ENCODE measurements at places on chromosomes 4 and X. TPM values are rescaled to one million over a fixed set of nuclear protein-coding genes. Genes with fewer than 3 reads are reported as not detected.

THAP6 gene
- total RNA-seq: 25.0 TPM

DNA sequence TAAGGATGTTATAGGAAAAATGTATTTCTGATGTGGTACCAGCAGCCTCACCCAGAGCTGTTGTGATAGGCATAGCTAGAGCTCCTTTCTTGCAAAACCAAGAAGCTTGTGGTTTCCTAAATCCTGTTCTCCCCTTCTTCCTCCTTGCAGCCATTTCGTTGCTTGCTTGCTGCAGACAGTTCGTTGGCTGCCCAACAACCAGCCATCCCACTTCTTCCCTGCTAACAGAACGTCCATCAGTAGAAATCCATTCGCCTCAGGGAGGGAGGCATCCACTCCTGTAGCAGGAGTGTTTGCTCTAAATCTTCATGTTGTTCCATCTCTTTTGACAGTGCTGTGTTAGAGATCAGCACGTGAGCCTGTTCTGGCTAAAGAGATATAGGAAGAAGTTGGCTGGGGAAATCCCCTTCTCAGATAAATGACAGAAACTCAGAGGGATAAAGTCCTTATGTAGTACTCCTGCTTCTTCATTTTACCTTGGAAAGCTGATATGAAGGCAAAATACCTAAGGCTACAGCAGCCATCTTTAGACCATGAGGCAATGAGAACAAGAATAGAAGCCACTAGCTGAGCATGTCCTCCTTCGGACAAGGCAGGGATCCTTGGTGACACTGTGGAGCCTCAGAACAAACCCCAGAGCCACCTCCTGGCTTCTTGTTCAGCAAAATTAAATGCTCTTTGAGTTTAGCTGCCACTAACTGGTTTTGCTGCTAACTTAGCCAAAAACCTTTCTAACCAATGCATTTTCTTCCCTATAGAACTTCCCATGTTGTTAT lies 68.4 kb upstream of the RELL1 start:
- DNase-seq: no peak

GRCh38 chr4:26911254-26911653 lies 50.6 kb downstream of the STIM2 start:
- DNase-seq: no peak

DNA sequence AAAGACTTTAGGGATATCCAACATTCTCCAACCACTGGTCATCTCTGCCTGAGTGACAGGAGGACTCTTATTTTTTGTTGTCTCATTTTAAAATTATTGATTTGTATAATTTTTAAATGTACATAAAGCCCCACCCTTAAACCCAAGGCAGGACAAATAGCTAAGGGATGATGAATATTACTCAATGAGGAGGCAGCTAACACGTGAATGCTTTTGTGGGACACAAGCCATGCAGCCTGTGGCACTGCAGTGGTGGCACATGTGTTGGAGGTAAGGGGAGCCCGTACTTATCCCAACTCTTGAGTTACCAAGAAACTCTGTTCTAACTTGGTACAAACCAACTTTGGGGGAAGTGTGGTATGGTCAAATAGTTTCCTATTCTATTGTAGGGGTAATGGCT lies 19.5 kb downstream of the MID1IP1 start:
- DNase-seq: no peak

- no peak for DNase-seq
Observed at GRCh38 chrX:32183066-32183465, 1028.3 kb downstream of the DMD start.

DNA sequence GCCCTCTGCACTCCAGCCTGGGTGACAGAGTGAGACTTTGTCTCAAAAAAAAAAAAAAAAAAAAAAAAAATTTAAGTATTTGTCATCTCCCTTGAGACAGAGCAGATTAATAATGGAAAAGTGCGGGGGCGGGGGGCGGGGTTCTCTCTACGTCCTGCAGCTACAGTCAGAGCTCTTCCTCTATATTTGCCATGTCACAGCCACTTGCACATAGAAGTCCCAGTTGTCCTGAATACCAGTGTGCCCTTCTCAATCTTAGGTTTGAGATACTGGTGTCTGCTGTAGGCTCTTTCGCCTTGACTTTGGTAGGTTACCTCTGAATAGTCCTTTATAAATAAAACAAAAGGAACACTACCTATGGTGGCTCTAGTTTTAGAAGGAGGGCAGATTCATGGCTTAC lies 237.8 kb upstream of the PGRMC2 start:
- DNase-seq: no peak

All from sciatic nerve (tissue), 2 donors.